ENCODE measurements at places on chromosomes 5 and 9.

DNA sequence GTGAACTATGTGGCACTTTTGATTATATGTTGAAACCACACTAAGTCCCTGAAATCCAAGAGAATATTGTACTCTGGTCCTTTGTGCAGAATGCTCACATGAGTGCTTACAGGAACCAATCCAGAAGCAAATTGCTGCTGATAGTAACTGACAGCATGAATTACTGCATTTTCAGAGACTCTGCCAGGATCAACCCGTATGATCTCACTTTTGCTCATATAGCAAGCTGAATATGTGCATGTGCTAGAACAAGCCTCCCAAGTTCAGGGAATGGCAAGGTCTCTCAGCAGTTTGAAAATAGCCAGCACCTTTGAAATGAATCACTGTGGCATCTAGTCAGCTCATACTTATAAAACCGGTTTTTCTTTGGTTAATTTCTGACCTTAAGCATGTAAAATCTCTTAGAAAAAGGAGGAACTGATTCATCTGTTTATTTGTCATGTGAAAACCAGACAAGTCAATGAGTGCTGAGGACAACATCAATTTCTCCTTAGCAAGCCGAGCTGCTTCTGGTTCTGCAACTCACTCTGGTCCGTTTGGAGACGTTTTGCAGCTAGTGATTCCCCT lies 215.7 kb upstream of the ELL2 start:
- no peak for DNase-seq

GRCh38 chr5:170791325-170791954 lies 7.9 kb downstream of the GABRP start:
- DNase-seq: peak; percentile 15

DNA sequence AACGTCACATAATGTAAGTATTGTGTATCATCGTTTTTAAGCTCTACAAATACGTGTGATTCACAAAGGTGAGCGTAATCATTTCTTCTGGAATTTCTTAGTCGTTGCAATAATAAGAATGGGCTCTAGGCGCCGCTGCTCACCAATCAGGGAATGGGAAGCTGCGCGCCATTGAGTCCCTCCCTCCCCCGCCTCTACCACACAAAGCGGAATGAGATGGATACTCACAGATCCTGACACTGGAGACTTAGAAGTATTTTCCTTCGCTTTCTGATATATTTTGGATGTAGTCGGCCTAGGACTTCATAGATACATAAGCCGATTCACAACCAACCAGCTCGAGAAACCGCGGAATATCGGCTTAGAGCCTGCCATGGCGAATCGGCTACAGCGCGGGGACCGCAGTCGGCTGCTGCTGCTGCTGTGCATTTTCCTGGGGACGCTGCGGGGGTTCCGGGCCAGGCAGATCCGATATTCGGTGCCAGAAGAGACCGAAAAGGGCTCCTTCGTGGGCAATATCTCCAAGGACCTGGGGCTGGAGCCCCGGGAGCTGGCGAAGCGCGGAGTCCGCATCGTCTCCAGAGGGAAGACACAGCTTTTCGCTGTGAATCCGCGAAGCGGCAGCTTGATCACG lies at the start of gene PCDHGA11:
TSS of gene PCDHGA11 (plus strand) at position 197 of the 634 bp plus-strand sequence. CDS start at position 374, 177 bp downstream.
- DNase-seq: no peak

GRCh38 chr9:131276891-131277286 lies 579 bp upstream of the FAM78A start:
- DNase-seq: no peak

DNA sequence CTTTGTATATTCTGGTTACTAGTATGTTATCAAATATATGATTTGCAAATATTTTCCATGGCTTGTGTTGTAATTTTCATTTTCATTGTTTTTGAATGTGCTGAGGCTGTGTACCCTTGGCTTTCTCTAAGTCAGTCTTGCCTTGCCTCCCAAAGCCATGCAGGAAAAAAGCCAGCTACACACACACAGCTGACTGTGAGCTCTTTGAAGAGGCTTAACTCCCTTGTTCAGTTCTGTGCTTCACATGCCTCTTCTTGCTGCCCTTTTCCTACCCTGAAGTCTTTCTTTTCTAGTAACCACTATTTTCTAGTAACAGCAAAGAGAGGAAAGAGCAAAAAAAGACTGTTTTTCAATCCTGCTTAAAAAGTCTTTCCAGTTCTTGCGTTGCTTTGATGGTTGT lies 53.9 kb downstream of the KCNN2 start:
- DNase-seq: no peak

GRCh38 chr9:15218994-15219393 lies 88.0 kb downstream of the TTC39B start:
- DNase-seq: no peak

DNA sequence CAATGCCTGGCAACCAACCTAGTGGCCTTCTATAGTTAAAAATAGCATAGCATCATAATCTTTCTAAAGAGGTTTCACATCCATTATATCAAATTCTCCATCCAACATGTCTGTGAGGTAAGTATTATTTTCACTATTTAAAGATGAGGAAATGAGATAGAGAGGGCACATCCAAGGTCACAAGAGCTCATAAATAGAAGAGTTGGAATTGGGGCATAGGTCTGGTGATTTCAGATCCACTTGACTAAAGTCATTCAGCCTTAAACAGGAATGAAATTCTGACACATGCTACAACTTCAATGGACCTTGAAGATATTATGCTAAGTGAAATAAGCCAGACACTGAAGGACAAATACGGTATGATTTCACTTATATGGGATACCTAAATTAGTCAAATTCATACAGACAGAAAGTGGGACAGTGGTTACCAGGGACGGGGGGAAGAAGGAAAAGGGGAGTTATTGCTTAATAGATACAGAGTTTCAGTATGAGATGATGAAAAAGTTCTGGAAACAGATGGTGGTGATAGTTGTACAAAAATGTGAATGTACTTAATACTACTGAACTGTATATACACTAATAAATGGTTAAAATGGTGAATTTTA lies 259.6 kb upstream of the NR4A3 start:
- DNase-seq: no peak

- DNase-seq: no peak
Measured at GRCh38 chr5:149170299-149170698, 29.0 kb downstream of the ABLIM3 start.

GRCh38 chr9:128271112-128271511 lies 4.7 kb downstream of the GOLGA2 start:
- no peak for DNase-seq

- no peak for DNase-seq
Measured at GRCh38 chr5:64944868-64945267, 176.1 kb downstream of the CWC27 start.

All from NCI-H1930 (cell line).